Endothelial cell of coronary artery (primary cell): ENCODE measurements at places on chromosomes 1 and 21. TPM values are rescaled to one million over a fixed set of nuclear protein-coding genes. Genes with fewer than 3 reads are reported as not detected.

The SERINC2 gene
- total RNA-seq: 1.8 and 3.6 TPM in 2 replicates

The SGIP1 gene
- 4.8 and 19.7 TPM in 2 replicates for total RNA-seq

The MEX3A gene
- 5.6 and 12.3 TPM in 2 replicates for total RNA-seq

The LENEP gene
- total RNA-seq: 0.18 TPM in 1 of 2 replicates, not detected in the other

The GNG12 gene
- 190 and 206 TPM in 2 replicates for total RNA-seq

The CELF3 gene
- total RNA-seq: not detected in 2 replicates

The CRNN gene
- not detected in 2 replicates for total RNA-seq

The OBSCN gene
- total RNA-seq: 2.2 and 3.5 TPM in 2 replicates

The PRAMEF25 gene
- not detected in 2 replicates for total RNA-seq

The ANGPTL3 gene
- total RNA-seq: not detected in 2 replicates

The TP73 gene
- 0.19 TPM in 1 of 2 replicates, not detected in the other for total RNA-seq

The INKA2 gene
- total RNA-seq: 6.3 and 9.3 TPM in 2 replicates

The MAN1A2 gene
- total RNA-seq: 40.9 and 44.0 TPM in 2 replicates

The CD1D gene
- total RNA-seq: 0.09 TPM in 1 of 2 replicates, not detected in the other

The C1orf141 gene
- total RNA-seq: not detected in 2 replicates

The RGS13 gene
- not detected in 2 replicates for total RNA-seq

The KIF26B gene
- 0.09 and 0.47 TPM in 2 replicates for total RNA-seq

The IQGAP3 gene
- total RNA-seq: 8.9 and 16.7 TPM in 2 replicates

The C8A gene
- total RNA-seq: not detected in 2 replicates

The ELOVL1 gene
- 64.6 and 66.0 TPM in 2 replicates for total RNA-seq
